Brain (organoid and tissue), 16 donors: ENCODE measurements at places on chromosomes 5 and 9.

GRCh38 chr5:3377831-3378230 lies 217.8 kb upstream of the IRX1 start:
- DNase-seq: no peak

- DNase-seq: no peak
Measured at GRCh38 chr9:123679330-123679987, 250.5 kb downstream of the DENND1A start.

DNA sequence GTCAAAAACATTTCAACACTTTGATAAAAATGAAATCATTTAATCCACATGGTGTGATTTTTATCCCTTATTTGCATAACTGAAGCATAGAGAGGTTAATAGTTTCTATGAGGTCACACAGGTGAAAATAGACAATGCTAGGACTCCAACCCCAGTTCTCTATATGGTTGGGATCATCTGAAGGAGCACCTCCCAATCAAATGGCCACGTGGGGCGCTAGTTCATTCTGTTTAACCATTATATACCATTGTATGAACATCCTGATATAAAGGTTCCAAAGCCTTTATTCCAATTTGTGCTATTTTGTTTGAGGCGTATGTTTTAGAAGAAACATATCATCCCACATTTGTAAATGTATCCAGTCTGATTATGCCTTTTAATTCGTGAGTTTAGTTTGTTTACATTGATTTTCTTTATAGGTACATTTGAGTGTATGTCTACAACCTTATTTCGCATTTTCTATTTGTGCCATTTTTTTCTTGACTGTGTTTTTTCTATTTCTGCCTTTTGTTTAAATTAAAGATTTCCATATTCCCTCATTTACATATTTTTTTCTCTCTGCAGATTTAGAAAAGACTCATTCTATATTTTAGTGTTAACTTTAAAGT lies 1092.0 kb downstream of the MAT2B start:
- DNase-seq: no peak

DNA sequence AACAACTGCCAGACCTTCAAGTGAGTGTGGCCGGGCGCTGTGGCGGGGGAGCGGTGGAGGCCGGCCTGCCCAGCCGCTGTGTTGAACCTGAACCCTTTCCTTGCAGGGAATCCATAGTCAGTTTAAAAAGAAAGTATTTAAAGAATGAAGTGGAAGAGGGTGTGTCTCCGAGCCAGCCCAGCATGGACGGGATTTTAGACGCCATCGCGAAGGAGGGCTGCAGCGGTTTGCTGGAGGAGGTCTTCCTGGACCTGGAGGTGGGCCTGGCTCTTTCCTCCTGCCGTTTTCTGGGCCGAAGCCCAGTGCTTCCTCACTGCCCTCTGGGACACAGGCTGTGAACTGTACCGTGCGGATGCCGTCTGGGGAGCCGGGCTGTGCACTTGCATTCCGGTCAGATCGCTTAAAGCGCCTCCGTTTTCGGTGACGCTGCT lies 19.1 kb downstream of the EXOC3 start:
- no peak for DNase-seq

DNA sequence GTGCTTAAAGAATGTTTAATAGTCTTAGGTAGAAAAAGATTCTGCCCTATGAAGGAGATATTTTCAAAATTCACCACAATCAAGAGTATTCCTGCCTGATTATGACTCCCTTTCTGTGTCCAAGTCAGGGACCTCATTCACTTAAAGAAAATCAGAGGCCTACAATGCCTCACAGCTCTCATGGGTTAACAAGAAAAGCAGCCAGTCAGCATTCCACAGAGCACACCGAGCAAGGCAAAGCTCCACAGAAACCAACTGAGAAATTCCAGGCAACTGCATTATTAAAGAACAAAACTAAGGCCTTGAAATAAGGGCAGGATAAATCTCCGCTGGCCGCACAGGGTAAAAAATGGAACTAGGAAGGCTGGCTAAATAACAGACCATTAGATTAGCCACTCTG lies 161.1 kb downstream of the TARS1 start:
- DNase-seq: peak; percentile 35

- DNase-seq: no peak
Measured at GRCh38 chr9:34520505-34521385, 2.0 kb downstream of the ENHO start.

DNA sequence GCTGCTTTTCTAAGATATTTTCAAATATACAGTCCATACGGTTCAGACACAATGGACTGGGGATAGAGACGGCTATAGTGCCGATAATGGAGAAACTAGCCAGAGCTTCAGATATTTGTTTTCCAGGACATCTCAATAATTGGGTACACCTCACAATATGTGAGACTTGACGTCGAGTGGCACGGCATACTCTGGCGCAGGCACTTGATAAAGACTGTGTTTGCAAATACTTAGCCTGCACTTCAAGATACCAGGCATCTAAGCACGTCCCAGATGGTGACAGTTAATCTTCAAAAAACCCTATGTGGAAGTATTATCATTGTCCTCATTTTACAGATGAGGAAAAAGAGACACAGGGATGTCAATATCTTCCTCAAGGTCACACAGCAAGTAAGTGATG lies 48.5 kb downstream of the SEMA5A start:
- no peak for DNase-seq

DNA sequence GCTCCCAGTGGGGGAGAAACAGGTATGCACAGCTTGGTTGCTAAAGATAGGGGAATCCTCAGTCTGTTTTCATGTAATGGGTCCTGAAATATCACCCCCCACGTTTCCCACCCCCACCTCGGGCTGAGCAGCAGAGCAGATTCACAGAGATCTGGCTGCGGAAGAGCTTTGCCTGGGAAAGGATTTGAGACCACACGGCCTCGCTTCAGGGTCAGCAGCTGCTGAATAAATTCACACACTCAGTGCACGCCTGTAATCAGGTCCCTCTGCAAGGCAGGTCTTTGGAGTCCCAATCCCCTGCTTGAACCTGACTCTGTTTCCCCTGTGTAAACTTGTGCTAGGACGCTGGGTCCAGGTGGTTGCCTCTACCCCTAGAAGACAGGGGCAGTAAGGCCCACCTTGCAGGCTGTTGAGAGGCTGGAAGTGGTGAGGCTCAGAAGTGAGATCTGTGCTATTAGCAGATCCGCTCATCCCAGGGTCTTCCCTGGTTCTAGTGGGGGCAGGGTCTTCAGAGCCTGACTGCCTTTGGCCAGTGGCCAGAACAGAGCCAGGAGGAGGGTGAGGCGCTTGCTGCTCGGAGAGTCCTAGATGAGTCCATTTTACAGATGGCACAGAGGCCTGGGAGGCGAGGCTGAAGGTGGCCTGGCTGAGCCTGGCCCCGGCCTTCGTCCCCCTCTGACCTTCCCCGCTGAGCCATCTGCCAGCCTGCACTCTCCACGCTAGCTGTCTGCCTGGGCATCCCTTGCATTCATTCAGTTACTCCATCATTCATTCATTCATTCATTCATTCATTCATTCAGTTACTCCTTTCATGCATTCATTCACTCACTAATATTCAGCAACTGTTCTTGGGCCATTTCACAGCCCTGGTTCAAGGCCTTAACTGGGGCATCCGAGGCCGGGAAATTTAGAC lies 16.7 kb upstream of the NEURL1B start:
- DNase-seq: no peak

DNA sequence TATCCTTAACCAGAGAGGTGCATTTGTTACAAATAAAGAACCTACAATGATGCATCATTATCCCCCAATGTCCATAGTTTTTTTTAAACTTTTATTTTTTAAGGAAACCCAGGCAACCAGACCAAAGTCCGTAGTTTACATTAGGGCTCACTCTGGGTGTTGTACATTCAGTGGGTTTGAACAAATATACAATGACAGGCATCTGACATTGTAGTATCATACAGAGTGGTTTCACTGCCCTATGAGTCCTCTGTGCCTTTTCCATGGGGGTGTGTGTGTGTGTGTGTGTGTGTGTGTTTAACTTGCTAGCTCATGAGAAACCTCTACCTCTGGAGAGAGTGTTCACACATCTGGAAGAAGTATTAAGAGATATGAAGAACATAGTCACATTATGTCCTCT lies 141.5 kb downstream of the KDM4C start:
- DNase-seq: no peak

GRCh38 chr9:108168236-108168850 lies 678.8 kb upstream of the KLF4 start:
- no peak for DNase-seq

DNA sequence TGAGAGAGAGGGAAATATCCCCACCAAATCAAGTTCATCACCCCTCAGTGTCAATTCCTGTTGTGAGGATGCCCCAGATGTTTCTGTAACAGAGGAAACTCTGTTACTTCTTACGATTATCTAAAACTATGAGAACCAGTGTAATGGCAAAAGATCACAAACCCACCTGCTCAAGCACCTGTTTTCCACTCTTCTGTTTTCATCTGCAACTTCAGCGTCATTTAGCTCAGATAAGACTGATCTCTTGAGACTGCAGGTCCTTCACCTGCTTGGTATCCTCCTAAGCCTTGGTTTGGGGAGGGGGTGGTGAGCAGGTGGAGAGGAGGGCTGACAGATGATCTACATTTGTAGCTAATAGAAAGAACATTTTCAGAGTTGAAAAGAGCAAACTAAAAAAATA lies 229.3 kb downstream of the SLF1 start:
- no peak for DNase-seq
